Calu3 (cell line): ENCODE measurements at places on chromosomes 3 and 15. TPM values are rescaled to one million over a fixed set of nuclear protein-coding genes. Genes with fewer than 3 reads are reported as not detected.

DNA sequence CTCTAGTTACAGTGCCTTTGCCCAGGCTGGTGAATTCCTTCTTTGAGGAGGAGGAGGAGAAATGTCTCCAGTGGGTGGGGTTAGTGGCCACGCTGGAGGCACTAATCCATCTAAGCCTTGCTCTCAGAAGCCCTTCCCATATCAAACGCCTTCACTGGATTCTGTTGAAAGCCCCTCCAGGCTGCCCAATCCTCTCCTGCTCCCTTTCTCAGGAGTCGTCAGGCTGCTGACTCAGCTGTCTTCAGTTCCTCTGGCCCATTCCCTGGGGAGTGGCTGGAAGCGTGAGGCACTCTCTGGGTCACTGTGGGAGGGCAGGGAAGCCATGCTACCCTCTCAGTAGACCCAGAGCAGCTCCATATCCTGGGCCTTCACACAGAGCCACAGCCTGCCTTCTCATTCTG, 2.7 kb downstream of the AP2M1 start:
- H3K4me3 ChIP-seq = no peak overlapping the region
- no peak for DNase-seq
- H3K27ac ChIP-seq = no peak overlapping the region
- H3K4me1 ChIP-seq = peaks cover 8% of the 10 kb centered on the region
- peaks cover 56% of the 10 kb centered on the region for H3K36me3 ChIP-seq

DNA sequence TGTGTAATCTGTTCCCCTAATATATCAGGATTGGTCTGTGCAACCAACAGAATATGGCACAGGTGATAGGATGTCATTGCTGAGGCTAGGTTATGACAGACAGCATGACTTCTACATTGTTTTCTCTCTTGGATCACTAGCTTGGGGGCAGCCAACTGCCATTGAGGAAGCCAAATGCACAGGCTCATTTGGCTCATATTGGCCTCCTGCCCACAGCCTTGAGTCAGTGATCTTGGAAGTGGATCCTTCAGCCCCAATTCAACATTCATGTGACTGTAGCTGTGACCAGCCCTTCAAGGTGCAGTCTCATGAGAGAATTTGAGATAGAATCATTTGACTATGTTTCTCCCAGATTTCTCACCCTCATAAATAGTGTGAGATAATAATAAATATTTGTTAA, 675.6 kb downstream of the GRM7 start:
- no peak for DNase-seq
- H3K36me3 ChIP-seq = no peaks in the 10 kb centered on the region
- H3K4me3 ChIP-seq = no peak overlapping the region

The ATP10A gene
- 2.6 and 3.0 TPM in 2 replicates for total RNA-seq

DNA sequence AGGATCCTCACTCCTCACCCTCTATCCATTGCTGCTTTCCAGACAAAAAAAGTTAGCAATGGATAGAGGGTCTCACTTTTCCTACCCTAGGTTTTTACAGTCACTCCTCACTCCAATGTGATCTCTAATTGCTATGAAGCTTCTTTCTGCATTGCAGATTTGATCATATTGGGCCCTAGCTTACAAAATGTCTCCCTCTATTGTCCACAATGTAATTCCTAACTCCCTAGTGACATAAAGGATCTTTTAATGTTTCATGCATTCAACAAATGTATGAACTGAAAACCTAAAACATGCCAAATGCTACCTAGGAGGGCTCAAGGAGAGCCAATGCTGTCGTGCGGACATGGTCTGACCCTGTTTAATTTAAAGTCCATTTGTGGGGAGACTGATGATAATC, 234.8 kb downstream of the CADM2 start:
- DNase-seq = no peak
- H3K27ac ChIP-seq = no peak overlapping the region

GRCh38 chr15:43868406-43868805, 41.6 kb downstream of the WDR76 start:
- H3K36me3 ChIP-seq = peaks cover 6% of the 10 kb centered on the region
- no peak overlapping the region for H3K4me3 ChIP-seq
- DNase-seq = no peak
- no peak overlapping the region for H3K27ac ChIP-seq
